ENCODE measurements at places on chromosomes 1 and 21.

DNA sequence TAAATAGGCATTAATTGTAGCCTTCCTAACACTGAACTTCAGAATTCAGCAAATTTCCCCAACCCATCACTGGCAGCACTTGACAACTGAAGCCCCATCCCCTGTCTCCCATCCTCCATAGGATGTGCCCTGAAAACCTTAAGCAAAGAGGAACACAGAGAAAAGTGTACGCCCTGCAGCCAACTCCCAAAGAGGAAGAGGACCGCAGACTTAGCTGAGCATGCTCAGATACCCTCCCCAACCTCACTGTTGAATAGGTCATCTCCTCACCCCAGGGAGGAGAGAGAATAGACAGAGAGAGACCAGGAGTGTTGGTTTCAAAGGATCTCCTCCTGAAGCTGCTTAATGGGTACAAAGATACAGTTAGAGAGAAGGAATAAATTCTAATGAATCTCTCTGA, 50.5 kb downstream of the CD2 start:
- DNase-seq = no peak

DNA sequence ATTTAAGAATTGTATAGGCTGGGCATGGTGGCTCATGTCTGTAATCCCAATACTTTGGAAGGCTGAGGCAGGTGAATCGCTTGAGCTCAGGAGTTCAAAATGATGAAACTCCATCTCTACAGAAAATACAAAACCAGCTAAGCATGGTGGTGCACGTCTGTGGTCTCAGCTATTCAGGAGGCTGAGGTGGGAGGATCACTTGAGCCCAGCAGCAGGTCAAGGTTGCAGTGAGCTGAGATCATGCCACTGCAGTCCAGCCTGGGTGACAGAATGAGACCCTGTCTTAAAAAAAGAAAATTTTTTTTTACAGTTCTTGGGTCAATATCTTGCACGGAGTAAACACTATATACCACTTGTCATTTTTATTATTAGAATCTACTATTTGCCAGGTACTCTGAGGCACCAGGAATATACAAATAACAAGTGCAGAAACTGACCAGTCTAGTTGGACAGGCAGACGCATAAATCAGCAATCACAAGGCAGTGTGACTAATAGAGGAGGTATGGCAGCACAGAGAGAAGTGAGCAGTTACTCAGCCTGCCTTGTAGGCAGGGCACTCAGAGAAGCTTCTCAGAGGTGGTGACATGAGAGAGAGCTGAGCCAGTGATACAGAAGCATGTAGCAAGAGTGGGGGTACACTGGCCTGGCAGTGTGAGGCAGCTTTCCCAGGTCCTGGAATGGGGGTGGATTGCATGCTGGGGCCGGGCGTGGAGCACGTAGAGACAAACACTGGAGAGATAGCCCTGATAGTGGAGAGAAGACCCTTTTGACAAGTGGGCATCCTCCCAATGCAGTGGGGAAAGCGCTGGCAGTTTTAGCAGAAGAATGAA, 8.0 kb downstream of the PHLDA3 start:
- DNase-seq = no peak

- no peak for DNase-seq
These were observed 26.9 kb upstream of the CCN1 start for GRCh38 chr1:85553416-85554335.

DNA sequence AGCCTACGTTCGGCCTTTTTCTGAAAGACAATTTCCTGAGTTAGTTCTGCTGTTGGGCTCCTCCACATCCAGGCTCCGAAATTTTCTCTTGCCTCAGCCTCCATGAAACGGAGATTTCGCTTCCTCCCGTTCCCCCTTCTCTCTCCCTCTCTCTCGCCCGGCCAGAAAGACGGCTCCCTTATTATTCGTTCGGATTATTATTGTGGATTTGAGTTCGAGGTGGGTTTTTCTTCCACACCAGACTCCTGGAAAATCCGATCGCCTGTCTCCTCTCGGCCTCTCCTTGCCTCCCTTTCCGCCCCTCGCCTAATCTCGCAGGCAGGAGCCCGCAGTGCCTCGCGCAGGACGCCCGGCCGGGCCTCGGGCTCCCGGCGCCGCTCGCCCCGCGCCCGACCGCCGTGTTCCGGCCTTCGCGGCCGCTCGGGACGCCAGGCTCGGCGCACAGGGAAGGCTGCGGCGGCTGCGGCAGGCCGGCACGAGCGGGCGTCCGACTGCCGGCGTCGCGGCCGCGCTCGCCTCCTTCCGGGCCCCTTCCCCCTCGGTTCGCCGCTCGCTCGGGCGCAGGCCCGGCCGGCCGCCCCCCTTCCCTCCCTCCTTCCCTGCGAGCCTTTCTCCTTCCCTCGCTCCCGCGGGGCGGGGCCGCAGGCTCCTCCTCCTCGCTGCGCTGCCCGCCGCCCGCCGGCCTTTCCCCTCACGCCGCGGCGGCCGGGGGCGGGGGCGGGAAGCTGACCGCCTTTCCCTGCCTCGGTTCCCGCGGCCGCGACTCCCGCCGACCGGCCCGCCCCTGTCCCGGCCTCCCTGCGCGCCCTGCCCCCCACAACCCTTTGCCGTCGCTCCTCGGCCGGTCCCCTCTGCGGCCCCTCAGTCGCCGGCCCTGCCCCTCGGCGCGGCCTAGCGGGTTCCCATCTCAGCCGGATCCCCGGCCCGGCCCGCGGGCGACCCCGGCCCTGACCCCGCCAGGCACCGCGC, at the start of gene ARHGEF11:
Gene ARHGEF11, minus strand, starts transcription at position 493 of the 969 bp plus-strand sequence. CDS start 1,412 bp downstream, outside the sequence.
- no peak for DNase-seq

DNA sequence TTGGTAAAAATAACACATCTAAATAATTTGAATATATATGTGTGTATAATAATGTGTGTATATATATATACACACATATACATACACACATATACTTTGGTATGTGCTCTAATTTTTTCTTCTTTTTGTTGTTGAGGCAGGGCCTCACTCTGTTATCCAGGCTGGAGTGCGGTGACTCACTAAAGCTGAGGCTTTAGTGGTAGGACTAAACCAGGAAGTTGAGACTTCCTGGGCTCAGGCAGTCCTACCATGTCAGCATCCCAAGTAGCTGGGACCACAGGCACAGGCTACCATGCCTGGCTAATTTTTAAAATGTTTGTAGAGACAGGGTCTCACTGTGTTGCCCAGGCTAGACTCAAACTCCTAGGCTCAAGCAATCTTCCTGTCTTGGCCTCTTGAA, 46.7 kb upstream of the CXADR start:
- DNase-seq = no peak

DNA sequence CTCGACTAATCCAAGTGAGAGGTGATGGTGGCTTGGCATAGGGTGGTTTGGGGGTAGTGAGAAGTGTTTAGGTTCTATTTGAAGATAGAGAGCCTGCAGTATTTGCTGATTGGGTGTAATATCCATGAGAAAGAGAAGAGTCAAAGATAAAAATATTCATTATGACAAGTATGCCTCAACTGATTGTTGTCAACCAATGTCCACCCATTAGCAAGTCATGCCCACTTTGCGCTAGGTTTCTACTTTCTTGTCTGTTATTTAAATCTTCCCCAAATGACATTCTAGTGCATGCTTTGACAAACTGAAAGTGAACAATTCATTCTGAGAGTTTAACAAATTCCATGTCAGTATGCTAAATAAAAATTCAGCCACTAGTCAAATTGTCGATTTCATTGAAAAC, 3.8 kb upstream of the XCL1 start:
- no peak for DNase-seq

DNA sequence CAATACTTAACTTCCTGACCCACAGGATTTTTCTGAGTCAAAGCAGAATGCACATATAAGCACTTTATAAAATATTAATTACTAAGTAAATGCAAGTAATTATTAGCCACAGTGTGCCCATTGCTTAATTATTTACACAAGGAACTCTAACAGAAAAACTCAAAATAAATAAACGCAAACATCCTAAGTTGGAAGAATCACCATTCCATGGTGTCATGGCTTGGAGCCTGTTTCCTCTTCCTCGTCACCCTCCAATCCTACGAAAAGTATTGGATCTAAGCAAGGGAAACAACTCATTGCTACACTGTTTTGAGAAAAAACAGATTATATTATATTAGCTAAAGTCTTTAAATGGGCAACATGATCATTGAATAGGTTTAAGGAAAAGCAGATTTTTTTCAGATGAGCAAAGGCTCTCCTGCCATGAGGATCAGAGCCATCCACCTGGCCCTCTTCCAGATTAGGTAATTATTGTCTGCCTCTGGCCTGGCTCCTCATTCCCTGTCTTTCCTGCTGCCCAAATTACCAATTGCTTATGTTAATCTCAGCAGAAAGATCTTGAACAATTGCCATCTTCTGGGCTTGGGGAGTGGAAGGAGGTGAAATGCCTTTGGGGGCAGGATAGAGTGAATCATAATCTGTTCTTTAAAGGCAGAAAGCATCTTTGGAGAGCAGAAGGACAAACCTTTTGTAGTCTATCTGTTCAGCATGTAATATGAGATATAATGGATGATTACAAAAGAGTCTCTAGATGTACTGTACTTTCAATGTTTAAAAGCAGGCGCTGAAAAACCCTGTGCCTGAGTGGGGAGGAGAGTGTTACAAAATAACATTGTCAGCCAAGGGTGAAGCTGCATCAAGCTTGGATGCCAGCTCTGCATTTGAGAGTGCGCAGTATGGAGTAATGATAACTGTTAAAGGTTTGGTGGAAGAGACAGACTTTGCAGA, 121.2 kb downstream of the DUSP10 start:
- no peak for DNase-seq

DNA sequence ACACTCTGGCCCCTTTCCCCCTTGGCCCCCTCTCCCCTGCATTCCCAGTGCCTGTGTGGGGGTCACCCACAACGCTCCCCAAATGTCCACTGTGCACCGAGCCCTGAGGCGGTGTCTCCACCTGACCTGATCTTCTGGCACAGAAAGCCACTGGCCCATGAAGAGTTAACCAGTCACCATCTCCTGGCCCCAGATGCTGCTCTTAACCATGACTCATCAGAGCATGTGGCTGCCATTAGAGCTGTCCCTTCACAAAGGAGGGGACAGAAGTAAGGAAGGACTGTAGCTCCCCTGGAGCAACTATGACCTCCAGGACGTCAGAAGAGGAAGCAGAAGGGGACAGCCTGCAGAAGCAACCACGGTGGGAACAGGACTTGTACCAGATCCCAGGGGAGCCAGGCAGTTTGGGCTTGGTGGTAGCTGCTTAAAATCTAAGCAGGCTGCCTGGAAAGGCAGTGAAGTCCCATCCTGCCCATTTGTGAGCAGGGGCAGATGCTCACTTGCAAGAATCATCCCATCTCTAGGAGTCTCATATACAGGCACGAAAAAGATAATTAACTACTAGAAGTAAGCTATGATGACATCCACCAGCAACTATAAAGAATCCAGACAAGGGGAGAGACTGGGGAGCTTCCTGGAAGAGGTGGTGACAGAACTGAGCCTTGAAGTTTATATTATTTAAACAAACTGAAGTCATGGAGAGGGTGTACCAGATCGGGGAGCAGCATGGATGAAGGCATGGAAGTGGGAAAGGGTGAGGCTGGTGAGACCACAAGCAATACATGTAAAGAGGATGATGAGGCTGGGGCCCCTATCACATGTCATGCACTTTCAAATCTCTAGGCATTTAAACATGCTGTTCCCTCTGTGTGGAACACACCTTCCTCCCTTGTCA, 1.1 kb upstream of the TTC39A start:
- DNase-seq = no peak

DNA sequence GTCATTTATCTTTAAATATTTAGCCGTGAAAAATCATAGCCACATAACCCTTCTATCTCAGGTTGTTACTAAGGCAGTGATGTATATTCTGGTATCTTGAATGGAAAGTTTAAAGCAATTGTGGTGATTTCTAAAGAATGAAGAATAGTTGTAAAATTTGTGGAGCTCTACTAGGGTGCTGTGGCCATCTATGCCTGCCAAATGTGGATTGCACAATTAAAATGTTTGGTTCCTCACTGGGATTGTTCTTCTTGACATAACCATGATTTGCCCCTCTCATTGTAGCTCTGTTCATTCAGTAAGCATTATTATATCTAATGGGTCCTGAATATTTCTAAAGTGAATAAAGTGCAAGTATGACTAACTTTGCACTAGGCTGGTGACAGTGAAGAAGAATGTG, 50.1 kb downstream of the AK4 start:
- DNase-seq = no peak

DNA sequence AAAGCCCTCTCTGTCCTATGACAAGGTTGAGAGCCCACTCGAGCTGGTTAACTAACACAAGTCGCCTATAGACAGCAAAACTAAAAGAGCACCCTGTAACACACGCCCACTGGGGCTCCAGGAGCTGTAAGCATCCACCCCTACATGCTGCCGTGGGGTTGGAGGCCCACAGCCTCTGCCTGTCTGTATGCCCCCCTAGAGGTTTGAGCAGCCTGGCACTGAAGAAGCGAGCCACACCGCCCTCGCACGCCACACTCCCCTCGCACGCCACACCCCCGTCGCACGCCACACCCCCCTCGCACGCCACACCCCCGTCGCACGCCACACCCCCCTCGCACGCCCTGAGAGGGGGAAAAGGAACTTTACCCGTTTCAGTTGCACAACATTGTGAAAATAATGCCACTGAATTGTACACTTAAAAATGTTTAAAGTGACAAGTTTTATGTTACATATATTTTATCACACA, 13.2 kb upstream of the HMGCL start:
- peak; percentile 63 for DNase-seq

DNA sequence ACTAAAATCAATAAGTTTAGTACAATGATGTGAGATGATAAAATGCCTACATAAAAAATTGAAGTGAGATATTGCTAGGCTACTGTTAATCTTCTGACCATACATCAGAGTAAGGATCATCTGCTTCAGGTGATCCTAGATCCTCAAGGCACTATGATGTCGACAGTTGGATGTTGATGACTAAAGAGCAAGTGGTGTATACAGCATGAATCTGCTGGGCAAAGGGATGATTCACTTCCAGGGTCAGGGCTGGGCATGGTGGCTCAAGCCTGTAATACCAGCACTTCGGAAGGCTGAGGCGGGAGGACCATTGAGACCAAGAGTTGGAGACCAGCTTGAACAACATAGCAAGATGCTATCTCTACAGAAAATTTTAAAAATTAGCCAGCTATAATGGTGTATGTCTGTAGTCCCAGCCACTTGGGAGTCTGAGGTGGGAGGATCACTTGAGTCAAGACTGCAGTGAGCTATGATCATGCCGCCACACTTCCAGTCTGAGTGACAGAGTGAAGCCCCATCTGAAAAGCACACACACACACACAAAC, 24.6 kb downstream of the NUF2 start:
- DNase-seq = no peak

- DNase-seq = peak; percentile 17
These were observed 475 bp upstream of the NPPB start for GRCh38 chr1:11858968-11859871.

- DNase-seq = no peak
These were observed 102.7 kb upstream of the SIM2 start for GRCh38 chr21:36596174-36596573.
